ENCODE measurements at places on chromosomes 16 and 17. TPM values are rescaled to one million over a fixed set of nuclear protein-coding genes. Genes with fewer than 3 reads are reported as not detected.
A peak's percentile ranks its signal among the peaks of the same experiment; 100 is the strongest.

The KRT17 gene
- total RNA-seq = 1.1 TPM

The CARD14 gene
- 0.35 TPM for total RNA-seq

The TNRC6C gene
- total RNA-seq = 25.7 TPM

The ZNF624 gene
- 1.3 TPM for total RNA-seq

The MARVELD3 gene
- total RNA-seq = 27.0 TPM

DNA sequence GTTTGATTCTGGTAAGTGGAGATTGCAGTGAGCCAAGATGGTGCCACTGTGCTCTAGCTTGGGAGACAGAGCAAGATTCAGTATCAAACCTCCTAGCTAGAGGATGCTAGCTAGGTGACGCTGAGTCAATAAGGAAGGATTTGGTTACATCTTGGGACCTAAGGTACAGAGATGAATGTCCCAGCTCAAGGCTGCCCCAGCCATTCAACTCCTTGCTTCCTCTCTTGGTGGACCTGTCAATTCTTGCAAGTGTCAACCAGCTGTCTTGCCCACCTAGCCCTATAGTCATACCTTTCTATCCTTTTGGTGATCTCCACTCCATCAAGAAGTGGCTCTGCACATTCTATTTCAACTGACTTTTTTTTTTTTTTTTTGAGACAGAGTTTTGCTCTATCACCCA is 1.4 kb upstream of the MILR1 start:
- no peak overlapping the region for H3K27ac ChIP-seq
- H3K27me3 ChIP-seq = no peaks in the 10 kb centered on the region
- DNase-seq = no peak

DNA sequence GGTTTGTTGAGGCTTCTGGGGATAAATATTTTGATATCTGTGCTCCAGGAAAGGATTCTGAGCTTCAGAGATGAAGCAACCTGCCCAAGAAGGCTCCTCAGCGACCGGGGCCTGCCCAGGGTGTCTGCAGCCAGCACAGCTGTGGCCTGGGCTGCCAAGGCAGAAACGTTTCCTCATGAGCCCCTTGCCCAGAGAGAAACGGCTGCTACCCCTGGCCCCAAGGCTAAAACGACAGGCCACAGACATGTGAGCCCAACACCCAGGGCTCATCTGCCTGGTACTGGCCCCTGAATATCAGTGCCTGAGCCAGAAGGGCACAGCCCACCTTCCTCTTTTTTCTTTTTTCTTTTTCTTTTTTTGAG is 45.4 kb upstream of the RASD1 start:
- H3K27ac ChIP-seq = no peak overlapping the region
- H3K36me3 ChIP-seq = no peaks in the 10 kb centered on the region
- DNase-seq = no peak
- no peaks in the 10 kb centered on the region for H3K4me1 ChIP-seq
- H3K27me3 ChIP-seq = no peaks in the 10 kb centered on the region
- no peak overlapping the region for H3K4me3 ChIP-seq

- no peaks in the 10 kb centered on the region for H3K4me1 ChIP-seq
- H3K4me3 ChIP-seq = no peak overlapping the region
- no peak overlapping the region for H3K27ac ChIP-seq
- no peak for DNase-seq
- no peaks in the 10 kb centered on the region for H3K27me3 ChIP-seq
- no peaks in the 10 kb centered on the region for H3K36me3 ChIP-seq
These were observed 356.2 kb downstream of the RBFOX1 start for GRCh38 chr16:7688811-7689210.

- H3K4me1 ChIP-seq = no peaks in the 10 kb centered on the region
- DNase-seq = no peak
- H3K36me3 ChIP-seq = no peaks in the 10 kb centered on the region
- no peak overlapping the region for H3K4me3 ChIP-seq
- H3K27ac ChIP-seq = no peak overlapping the region
These were observed 42.1 kb upstream of the SSTR5 start for GRCh38 chr16:1030473-1030901.

DNA sequence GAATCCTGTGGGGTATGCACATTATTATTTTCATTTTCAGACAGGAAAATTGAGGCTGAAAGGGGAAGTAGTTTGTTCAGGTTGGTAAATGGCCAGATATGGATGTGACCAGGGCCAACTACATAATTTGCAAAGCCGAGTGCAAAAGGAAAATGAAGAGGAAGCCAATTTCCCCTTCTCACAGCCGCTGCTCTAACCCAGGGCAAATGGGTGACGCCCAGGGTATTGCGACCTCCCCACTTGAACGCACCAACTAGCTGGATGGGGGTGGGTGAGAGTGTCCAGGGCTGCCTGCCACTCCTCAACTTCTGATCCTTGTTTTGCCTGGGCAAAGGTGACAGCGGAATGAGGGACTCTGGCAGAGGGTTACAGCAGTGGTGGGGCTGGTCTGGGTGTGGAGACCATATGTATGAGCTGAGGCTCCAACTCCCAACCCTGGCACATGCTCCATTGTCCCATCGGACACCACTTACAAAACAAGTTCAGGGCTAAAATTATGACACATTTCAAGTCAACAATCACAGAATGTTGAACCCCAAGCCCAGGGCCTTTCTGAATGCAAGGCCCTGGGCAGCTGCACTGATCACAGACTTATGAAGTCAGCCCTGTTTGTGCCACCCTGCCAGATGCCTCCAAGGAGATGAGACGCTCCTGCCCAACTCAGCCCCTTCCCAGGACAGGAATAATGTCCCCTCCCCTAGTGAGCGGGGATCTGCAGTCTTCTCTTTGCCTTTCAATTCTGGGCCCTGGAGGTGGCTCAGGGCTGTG is 1.7 kb downstream of the ANKRD40CL start:
- H3K36me3 ChIP-seq = no peaks in the 10 kb centered on the region
- peaks cover 4% of the 10 kb centered on the region for H3K4me1 ChIP-seq
- no peaks in the 10 kb centered on the region for H3K27me3 ChIP-seq
- H3K4me3 ChIP-seq = no peak overlapping the region

DNA sequence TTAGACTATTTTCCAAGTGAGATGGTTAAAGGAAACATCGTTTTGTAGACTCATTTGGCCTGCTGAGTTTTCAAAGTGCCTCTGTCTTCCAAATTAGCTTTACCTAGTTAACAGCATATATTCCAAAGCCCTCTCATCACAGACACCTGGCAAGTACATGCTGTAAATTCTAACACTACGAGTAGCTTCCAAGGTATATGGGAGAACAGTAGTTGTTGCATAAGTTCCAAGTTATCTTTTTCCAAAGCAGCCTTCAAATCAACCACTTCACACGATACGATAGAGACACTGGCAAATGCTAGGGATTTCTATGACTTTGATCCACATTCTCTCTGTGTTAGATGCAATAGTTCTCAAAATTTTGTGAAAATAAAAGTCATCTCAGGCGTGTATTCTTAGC is 299.3 kb downstream of the CNTNAP4 start:
- H3K4me3 ChIP-seq = no peak overlapping the region
- no peak for DNase-seq
- no peaks in the 10 kb centered on the region for H3K36me3 ChIP-seq
- no peak overlapping the region for H3K27ac ChIP-seq
- H3K27me3 ChIP-seq = no peaks in the 10 kb centered on the region

DNA sequence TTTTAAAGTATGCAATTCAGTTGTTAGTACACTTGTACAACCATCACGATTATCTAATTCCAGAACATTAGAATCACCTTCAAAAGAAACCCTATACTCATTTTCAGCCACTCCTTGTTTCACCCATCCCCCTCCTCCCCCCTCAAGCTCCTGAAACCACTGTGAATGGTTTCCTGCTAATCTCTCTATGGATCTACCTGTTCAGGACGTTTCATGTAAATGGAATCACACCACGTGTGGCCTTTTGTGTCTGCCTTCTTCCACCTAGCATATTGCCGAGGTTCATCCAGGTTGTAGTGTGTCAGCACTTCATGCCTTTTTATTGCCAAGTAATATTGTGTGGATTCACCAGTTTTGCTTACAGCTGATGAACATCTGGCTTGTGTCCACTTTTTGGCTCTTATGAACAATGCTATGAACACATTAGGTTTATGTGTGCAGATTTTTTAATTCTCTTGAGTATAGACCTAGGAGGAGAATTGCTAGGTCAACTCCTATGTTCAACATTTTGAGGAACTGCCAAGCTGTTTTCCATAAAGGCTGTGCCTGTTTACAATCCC is 17.8 kb downstream of the EIF4A3 start:
- H3K36me3 ChIP-seq = peaks cover 16% of the 10 kb centered on the region
- no peak for DNase-seq
- H3K27ac ChIP-seq = no peak overlapping the region
- peaks cover 6% of the 10 kb centered on the region for H3K4me1 ChIP-seq
- no peak overlapping the region for H3K4me3 ChIP-seq
- no peaks in the 10 kb centered on the region for H3K27me3 ChIP-seq

- peak overlapping the region; percentile 93 for H3K4me3 ChIP-seq
- H3K27me3 ChIP-seq = no peaks in the 10 kb centered on the region
- DNase-seq = no peak
- 0 out of 2 replicates have a peak, but pooled peaks cover 9% of the 10 kb centered on the region for H3K36me3 ChIP-seq
- no peaks in the 10 kb centered on the region for H3K4me1 ChIP-seq
These were observed 1.9 kb upstream of the RNASEK start for GRCh38 chr17:7010523-7010922.

- no peaks in the 10 kb centered on the region for H3K36me3 ChIP-seq
- H3K27me3 ChIP-seq = peaks cover 34% of the 10 kb centered on the region
- peak; percentile 92 for DNase-seq
- H3K4me3 ChIP-seq = peak overlapping the region; percentile 93
- H3K27ac ChIP-seq = no peak overlapping the region
These were observed 2.1 kb downstream of the HES7 start for GRCh38 chr17:8121681-8122421.

GRCh38 chr17:3636154-3636907 is at the start of the genes CTNS and SHPK:
Gene CTNS, plus strand, starts transcription at chr17:3636760. Its CDS starts 3,447 bp downstream, at chr17:3640207.
Gene SHPK, minus strand, starts transcription at chr17:3636250. Its CDS starts 31 bp downstream, at chr17:3636219.
- H3K4me1 ChIP-seq = no peaks in the 10 kb centered on the region
- H3K4me3 ChIP-seq = peak within 1 kb of the TSS; percentile 96
- peak; percentile 99 for DNase-seq
- no peaks in the 10 kb centered on the region for H3K27me3 ChIP-seq
- H3K27ac ChIP-seq = no peak within 1 kb of the TSS

- H3K27ac ChIP-seq = no peak overlapping the region
- H3K4me3 ChIP-seq = no peak overlapping the region
- no peaks in the 10 kb centered on the region for H3K27me3 ChIP-seq
- no peaks in the 10 kb centered on the region for H3K36me3 ChIP-seq
- DNase-seq = no peak
These were observed 69.9 kb downstream of the RPTOR start for GRCh38 chr17:80614332-80615047.

DNA sequence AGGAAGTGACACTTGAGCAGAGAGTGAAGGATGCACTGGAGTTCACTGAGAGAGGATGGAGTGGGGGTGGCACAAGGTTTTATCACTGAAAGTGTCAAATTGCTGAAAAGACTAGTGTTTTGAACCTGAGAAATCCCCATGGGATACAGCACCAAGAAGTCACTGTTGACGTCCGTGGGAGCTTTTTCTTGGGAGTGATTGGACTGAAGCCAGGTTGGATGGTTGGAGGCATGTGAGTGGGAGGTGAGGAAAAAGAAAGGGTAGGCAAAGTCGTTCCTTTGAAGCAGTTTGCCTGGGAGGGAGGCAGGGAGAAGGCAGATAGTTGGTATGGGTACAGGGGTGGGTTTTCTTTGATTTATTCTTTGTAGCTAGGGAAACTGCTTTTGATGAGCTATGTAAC is 39.9 kb upstream of the SDK2 start:
- H3K4me1 ChIP-seq = peaks cover 8% of the 10 kb centered on the region
- no peak overlapping the region for H3K4me3 ChIP-seq
- H3K27me3 ChIP-seq = no peaks in the 10 kb centered on the region
- no peak for DNase-seq

- H3K4me3 ChIP-seq = no peak overlapping the region
- no peak overlapping the region for H3K27ac ChIP-seq
- no peaks in the 10 kb centered on the region for H3K27me3 ChIP-seq
- DNase-seq = no peak
These were observed 288.7 kb downstream of the SEC14L1 start for GRCh38 chr17:77429369-77429968.

DNA sequence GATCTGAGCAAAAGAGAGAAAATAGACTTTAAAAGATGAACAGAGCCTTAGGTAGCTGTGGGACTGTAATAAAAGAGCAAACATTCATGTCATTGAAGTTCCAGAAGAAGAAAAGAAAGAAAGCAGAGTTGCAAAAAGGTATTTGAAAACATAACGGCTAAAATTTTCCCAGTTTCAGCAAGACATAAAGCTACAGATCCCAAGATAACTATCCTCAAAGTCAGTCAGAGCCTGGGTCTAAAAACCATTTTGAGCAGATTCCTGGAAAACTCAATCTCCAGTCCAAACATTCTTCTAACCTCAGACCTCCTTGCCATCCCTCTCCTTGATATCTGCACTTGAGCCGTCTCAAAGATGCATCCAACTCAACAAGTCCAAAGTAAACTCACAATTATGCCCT is 20.9 kb upstream of the CD300E start:
- H3K36me3 ChIP-seq = no peaks in the 10 kb centered on the region
- DNase-seq = no peak
- H3K27me3 ChIP-seq = no peaks in the 10 kb centered on the region
- H3K4me1 ChIP-seq = no peaks in the 10 kb centered on the region
- no peak overlapping the region for H3K4me3 ChIP-seq
- H3K27ac ChIP-seq = no peak overlapping the region

DNA sequence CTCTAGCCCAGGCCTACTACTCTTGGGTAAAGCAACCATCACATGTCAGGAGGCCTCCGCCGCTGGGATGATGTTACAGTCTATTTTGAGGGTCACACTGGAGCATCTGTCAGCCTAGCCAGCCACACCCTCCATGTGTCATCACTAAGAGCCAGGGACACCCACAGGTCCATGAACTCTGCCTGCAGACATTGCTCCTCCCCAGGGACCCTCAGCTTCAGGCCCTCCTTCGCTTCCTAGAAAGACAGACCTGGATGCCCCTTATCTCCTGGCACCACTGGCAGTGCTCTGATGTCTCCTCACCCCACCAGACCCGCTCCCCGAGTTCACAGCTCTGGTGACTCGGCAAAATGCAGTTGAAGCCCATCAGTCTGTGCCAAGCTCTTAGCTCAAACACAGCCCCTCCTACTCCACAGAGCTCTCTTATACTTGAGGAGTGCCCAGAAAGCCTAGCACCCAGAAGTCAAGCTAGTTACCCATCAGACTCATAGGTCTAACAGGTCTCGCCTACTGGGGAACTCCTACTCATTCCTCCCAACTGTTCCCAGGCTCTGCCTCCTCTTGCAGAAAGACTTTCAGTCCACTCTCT is 5.9 kb downstream of the RANBP10 start:
- H3K36me3 ChIP-seq = peaks cover 51% of the 10 kb centered on the region
- 0 out of 2 replicates have a peak, but pooled peaks cover 2% of the 10 kb centered on the region for H3K4me1 ChIP-seq
- H3K27me3 ChIP-seq = no peaks in the 10 kb centered on the region

- H3K27me3 ChIP-seq = no peaks in the 10 kb centered on the region
- H3K4me1 ChIP-seq = peaks cover 2% of the 10 kb centered on the region
- H3K36me3 ChIP-seq = no peaks in the 10 kb centered on the region
- no peak overlapping the region for H3K4me3 ChIP-seq
These were observed 4.3 kb downstream of the ADCY7 start for GRCh38 chr16:50270510-50271147.
